ENCODE measurements at places on chromosomes 1 and 21.

- DNase-seq, result no peak
Measured at GRCh38 chr1:185701650-185702049, 32.5 kb upstream of the HMCN1 start.

- no peak for DNase-seq
Measured at GRCh38 chr1:90074970-90075391, 80.1 kb downstream of the ZNF326 start.

- DNase-seq, result no peak
Measured at GRCh38 chr1:97903626-97904025, 17.2 kb downstream of the DPYD start.

DNA sequence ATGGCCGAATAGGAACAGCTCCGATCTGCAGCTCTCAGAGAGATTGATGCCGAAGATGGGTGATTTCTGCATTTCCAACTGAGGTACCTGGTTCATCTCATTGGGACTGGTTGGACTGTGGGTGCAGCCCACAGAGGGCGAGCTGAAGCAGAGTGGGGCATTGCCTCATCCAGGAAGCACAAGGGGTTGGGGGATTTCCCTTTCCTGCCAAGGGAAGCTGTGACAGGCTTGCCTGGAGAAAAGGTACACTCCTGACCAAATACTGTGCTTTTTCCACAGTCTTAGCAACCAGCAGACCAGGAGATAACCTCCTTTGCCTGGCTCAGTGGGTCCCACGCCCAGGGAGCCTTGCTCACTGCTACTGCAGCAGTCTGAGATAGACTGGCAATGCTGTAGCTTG is 66.9 kb downstream of the HSD3B1 start:
- no peak for DNase-seq
